ENCODE measurements at places on chromosomes 13 and 19.
A peak's percentile ranks its signal among the peaks of the same experiment; 100 is the strongest.

- DNase-seq: no peak
Observed at GRCh38 chr13:75316427-75316826, 165.5 kb downstream of the TBC1D4 start.

GRCh38 chr13:113186061-113186900 is 22.2 kb downstream of the PCID2 start:
- DNase-seq: no peak

DNA sequence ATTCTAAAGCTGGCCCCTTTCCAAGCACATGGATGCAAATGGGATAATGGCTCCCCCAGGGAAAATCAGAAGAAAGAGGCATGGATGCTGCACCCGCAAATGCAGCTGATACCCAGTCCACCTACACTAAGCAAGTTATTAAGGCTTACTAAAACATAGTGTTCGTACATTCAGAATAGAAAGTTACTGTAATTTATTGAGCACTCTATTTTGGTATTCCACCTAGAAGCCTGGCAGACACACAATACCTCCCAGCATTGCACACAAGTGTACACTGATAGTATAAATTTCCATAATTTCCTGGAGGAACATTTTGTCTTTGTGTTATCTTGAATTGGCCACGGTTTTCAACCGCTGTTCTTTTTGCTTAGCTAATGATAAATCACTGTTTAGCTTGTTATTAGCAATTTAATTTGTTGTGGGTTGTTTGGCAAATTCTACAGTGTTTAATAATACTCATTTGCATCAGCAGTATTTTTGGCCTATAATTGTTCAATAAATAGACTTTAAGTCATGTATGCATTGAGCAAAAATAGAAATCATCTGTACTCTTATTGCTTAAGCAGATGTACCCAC is 94.5 kb upstream of the MRI1 start:
- DNase-seq: peak; percentile 45

- no peak for DNase-seq
Observed at GRCh38 chr19:49017666-49018351, 918 bp upstream of the LHB start.

GRCh38 chr13:99287551-99287950 is 19.6 kb downstream of the GPR183 start:
- DNase-seq: no peak

- no peak for DNase-seq
Observed at GRCh38 chr13:80527400-80527799, 186.5 kb upstream of the SPRY2 start.

DNA sequence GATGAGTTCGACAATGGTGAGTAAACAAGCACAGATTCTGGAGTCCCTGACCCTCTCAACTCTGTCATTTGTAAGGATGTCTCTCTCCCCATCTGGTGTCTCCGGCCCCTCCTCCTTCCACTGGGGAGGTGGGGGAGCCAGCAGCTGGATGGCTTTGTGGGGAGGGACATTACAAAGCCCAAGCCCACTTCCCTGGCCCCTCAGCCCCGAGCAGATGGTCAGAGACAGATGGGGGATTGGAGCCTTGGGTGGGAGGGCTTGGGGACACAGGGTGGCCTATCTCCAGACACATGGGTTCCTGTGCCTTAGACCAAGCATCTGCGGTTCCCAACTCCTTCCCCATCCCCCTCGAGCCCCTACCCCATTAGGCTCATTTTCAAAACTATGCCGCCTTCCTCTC is 2.5 kb downstream of the TIMM50 start:
- DNase-seq: no peak

DNA sequence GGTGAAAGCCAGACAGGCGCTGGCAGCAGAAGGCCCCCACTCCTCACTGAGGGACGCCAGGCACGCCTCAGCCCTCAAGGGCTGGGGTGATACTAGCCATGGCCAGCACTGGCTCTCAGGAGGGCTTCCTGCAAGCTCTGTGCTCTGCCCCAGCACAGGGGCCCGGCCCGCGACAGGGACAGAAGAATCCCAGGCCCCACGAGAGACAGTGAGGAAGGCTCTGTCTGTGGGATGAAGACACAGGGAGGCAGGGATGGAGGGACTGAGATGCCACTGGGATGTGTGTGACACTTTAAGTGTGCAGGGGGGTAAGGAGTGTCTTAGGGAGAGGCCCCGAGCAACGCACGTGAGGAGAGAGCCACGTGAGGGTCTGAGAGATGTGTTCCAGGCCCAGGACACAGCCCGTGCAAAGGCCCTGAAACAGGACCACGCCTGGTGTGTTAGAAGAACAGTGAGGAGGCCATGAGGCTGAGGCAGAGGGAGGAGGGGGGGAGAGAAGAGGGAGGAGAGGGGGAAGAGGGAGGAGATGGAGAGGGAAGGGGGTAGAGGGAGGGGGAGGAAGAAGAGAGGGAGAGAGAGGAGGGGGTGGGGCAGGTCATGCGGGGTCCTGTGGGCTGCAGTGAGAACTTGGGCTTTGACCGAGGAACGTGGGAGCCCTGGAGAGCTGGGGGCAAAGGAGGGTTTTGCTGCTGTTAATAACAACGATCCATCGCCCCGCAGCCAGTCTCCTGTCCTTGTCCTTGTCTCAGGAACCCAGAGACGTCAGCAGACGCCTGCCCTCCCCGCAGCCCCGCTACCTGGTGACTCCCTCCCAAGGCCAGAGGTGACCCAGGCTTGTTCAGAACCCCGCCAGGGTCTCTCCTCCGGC is 7.2 kb downstream of the RPL36 start:
- DNase-seq: no peak

GRCh38 chr19:15623711-15624318 is 8.8 kb downstream of the CYP4F8 start:
- DNase-seq: no peak

DNA sequence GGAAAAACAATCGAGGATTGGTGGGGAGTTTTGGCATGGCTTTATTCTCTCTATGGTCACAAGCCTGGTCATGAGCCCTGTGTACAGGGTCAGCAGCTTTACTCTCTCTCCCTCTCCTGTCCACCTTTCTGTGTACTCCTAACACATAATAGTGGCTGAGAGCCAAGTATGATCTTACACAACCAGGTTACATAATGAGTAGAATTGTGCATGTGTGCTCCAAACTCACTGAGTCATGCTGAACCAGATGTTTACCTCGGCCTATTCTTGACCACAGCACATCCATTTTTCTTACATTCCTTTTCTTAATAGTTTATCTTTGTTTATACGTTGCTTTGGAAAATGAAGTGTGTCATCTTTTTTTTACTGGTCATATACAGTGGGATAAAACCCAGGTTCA is 53.1 kb downstream of the ZNF254 start:
- no peak for DNase-seq

- DNase-seq: no peak
Observed at GRCh38 chr13:85408415-85408814, 390.8 kb downstream of the SLITRK6 start.
